ENCODE measurements at places on chromosomes 2 and 18.
A peak's percentile ranks its signal among the peaks of the same experiment; 100 is the strongest.

DNA sequence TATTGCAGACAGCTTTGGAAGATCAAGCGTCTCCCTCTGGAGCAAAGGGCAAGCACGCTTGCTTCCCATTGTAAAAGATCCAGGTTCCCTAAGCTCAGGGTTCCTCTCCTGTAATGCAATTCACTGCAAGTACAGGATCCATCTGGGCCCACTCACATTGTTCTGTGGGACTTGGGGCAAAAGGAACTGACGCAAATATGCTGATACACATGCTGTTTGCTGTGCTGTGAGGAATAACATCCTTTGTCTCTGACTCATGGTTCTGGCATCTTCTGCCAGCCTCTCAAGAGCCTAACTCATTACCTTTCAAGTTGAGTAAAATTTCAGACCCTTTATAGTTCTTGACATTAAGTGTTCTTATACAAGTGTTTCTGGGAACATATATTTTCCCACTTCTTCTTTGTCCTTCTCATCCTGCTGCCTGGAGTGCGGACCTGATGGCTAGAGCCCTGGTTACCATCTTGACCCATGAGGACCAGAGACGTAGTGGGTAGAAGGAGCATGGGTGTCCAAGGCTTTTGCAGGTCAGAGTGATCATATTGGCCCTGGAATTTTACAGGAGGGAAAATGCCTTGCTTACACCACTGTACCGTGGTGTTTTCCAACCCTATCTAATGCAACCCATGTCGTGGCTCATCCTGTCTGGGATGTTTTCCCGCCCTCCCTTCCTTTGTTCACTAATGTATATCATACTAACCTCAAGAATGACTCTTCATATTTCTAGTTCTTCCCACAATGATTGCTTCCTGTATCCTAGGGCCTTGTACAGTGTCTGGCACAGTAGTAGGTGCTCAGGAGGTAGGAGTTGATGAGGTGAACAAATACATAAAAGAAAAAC is 145.7 kb upstream of the GLI2 start:
- peak; percentile 74 for DNase-seq

GRCh38 chr18:37307181-37307580 is 258.4 kb downstream of the CELF4 start:
- no peak for DNase-seq

DNA sequence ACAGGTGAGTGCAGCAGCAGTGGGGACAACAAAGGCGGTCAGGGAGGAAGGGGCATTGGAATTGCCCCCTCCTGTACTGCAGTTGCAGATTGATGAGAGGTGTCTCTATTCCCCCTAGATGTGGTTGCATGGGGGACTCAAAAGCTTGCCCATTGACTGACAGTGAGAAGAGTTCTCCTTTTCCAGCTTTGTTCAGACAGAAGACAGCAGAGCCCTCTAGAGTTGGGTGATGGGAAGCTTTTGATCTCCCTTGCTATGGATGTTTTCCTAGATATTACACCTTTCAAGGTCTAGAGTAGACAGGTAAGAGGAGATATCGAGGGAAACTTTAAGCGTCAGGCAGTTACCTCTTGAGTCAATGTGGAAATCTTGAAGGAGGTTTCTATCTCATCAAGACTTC is 2.9 kb downstream of the PROKR1 start:
- no peak for DNase-seq

DNA sequence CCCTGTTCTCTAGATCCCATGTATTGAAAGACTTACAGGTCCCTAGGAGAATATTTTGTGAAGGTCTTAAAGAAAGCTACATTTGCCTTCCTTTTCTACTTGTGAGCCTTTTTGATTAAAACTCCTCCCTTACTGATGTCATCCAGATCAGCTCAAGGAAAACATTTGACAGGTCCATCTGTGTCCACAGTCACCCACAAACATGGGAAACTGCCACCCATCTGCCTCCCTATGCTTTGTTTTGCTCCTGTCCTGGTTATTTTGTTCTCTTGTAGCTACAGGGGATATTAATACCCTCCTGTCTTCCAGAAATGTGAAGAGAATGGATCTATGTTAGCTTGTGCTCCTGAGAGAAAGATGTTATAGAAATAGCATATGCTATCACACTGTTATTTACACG is 203.6 kb upstream of the GALNT5 start:
- DNase-seq = no peak

GRCh38 chr2:25341011-25341727 is 556 bp downstream of the DNMT3A start:
- no peak for DNase-seq

- DNase-seq = no peak
These were observed 9.7 kb downstream of the SMAD7 start for GRCh38 chr18:48940854-48941611.

DNA sequence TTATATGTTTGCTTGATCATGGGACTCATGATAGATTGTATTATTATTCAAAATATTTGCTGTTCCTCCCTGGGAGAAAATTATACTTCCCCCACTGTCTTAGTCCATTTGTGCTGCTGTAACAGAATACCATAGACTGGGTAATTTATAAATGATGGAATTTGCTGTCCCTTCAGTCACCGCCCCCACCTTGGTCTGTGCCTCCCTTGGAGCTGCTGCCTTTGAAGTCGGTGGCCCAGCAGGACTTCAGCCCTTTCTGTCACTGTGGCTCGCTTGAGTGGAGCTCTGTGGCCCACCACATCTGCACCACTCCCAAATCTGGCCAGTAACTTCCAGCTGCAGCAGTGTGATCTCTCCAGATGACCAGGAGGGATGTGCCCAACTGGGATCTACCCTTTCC is 200.8 kb downstream of the AGPS start:
- DNase-seq = no peak

DNA sequence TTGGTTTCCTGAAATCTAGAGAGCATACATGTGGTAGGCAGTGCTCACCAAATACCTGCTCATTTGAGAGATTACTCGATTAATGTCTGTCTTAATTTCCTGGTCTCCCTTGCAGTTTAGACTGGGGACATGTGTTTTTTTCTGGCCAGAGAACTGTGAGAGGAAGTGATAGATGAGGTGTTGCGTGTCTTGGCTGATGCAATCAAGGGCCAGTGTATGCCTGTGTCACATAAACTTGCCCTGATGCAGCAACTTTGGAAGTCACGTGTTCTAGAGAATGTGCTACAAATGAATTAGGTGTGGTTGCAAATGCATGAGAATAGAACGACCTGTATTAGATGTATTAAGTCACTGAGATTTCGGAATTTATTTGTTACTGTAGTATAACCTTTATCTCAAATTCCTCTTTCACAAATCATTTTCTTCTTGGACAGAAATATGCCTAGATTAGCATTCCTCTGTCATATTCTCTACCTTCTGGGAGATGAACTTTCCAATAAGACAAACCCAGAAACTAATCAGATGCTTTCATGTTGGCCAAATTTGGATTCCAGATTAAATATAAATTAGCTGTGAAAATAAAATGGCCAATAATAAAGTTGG is 9.9 kb upstream of the IL1A start:
- DNase-seq = no peak

DNA sequence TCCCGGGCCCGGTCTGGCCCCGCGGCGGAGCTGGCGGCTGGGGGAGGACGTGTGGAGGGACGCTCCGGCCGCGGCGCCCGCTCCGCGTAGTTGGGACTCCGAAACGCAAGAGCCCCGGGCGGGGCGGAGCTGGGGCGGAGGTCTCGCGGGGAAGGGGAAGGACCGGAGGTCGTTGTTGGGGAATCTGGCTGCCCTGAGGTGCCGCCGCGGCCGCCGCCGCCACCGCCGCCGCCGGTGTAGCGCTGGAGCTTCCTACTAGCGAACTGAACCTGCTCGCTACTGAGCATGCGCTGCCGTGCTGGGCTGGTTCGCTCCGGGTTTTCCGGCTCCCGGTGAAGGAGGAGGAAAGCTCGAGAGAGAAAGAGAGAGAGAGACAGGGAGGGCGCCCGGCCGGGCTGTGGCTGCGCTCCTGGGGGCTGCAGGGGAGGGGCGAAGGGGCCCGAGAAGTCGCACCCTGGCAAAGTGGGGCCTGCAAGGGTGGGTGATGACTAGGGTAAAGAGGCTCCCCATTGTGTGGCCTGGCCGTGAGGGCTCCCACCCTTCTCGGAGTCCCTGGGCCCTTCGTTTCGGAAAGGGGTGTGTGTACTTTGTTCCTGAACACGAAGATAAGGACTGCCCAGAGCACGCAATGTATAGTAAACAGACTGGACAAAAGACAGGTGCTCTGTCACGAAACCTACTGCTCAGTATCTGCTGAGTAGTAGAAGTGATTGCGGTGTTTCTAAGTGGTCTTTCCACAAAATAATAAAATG is at the start of gene SOS1:
Gene SOS1 (minus strand): TSS at position 281 of the 752 bp plus-strand sequence. CDS start 629 bp downstream, outside the sequence.
- peak; percentile 90 for DNase-seq

DNA sequence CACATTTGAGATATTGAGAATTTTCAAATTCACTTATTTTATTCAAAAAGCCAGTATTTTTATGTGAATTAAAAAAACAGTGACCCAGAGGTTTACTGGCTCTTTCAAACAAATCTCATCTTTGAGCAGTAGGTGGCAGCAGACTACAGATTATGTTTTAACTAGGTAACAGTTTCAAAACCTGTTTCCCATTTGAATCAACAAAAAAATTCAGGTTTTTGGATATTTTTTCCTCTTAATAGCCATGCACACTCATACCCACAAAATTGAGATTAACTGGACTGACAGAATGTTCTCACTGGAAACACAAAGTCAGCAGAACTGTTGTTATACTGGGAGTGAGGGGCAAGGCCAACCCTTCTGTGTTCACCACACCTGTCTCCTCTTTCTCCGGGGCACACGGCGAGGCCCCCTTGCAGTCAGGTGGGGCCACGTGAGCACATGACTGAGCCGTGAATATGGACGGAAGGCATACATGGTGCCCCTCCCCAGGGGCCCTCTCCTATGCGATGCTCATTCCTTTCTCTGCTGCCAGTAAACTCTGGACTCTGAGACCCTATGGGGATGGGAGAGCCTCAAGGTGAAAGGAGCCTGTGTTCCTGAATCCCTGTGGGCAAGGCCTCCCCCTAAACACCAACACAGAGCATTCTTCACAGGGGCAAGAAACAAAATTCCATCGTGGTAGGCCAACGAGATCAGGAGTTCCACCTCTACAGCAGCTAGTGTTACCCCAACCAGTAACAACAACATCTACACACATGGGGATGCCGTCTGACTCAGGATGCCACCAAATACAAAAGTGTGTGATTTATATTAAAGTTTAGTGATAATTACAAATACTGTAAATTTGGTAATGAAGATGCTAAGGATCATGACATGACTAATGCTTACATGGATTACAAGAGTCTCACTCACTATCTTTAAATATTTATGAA is 80.4 kb downstream of the LPIN2 start:
- DNase-seq = peak; percentile 43

DNA sequence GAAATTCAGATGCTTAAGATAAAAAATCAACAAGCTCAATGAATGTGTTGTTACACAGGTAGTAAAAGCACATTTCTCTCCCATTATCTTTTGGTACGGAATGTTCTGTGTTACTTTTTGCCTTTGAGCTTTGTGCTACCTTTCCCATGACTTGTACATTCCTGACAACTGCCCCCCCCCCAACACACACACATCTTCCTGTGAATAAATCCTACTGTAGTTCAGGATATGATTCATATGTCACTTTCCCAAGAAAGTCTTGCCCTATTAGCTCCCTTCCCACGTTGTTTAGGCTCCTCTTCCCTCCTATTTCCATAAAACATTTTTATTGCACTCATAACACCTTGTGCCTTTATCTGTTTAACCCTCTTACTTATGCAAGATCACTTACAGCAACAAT is 442.6 kb upstream of the LRATD1 start:
- DNase-seq = peak; percentile 18

GRCh38 chr18:59927246-59927825 is 27.5 kb downstream of the PMAIP1 start:
- DNase-seq = no peak
